ENCODE measurements at places on chromosomes 11 and 22.

DNA sequence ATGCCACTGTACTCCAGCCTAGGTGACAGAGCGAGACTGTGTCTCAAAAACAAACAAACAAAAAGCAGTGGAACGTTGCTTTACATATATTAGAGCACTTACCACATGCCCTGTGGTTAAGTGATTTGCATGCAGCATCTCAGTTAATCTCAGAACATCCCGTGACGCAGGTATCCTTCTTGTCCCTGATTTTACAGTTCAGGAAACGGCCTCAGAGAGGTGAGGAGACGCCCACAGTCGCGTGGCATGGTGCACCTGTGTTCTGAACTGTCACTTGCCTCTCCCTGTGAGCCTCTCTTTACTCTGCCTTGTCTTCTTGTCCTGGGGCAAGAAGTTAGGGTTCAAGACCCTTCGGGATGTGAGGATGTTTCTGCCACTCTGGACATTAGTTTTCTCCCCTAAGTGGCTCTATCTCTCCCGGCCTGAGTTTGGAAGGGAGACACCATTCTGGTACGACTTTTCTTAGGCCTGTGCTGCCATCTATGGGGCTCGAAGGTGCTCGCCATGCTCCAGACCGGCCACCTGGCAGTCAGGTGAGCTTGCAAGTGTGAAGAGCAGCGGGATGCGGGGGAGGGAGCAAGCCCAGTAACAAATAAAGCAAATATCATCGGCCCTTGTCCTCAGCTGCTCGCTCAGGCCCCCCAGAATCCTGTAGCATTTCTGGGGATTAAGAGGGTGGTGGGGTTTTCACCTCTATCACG, 25.6 kb downstream of the YWHAH start:
- DNase-seq: peak; percentile 46

- no peak for DNase-seq
These were observed 227.5 kb upstream of the NARS2 start for GRCh38 chr11:78802058-78802761.

GRCh38 chr11:73957654-73958361, 7.0 kb downstream of the DNAJB13 start:
- DNase-seq: no peak

- DNase-seq: no peak
These were observed 112.8 kb downstream of the ABTB2 start for GRCh38 chr11:34245041-34245440.

- no peak for DNase-seq
These were observed 1.1 kb downstream of the USP35 start for GRCh38 chr11:78189851-78190250.

Data from stimulated activated CD4-positive, alpha-beta T cell treated with anti-CD3 and anti-CD28 coated beads, Interleukin-1b, Interleukin-23, amount 100 ng/mL, for 4 hours (primary cell).